ENCODE measurements at places on chromosomes 7 and 10. TPM values are rescaled to one million over a fixed set of nuclear protein-coding genes. Genes with fewer than 3 reads are reported as not detected.
A peak's percentile ranks its signal among the peaks of the same experiment; 100 is the strongest.

DNA sequence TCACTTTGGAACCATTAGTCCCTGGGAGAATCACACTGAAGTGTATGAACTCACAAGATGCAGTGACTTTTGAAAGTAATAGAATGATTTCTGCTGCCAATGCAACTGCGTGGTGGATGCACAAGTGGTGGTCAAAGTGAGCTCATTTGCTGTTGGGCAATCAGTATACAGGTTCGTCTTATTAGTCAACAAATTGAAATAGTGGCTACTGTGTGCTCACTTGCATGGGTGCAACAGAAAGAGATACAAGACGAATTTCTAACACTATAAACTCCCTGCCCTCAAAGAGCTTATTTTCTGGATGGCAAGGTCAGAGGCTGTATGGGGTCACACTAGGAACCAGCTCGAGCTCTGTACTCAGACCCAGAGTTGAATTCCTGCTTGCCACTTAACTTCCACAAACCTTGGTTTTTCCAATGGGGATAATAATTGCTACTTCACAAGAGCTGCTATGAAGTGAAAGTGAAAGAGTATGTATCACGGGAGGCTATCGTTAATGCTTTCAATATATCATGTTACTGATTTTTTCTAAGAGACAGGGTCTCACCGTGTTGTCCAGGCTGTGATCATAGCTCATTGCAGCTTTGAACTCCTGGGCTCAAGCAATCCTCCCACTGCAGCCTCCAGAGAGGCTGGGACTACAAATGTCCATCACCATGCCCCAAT, 8.3 kb upstream of the BCL7B start:
- no peak for DNase-seq

Gene CTAGE4
- 9.8 TPM for total RNA-seq

Gene LBX1
- total RNA-seq = not detected

DNA sequence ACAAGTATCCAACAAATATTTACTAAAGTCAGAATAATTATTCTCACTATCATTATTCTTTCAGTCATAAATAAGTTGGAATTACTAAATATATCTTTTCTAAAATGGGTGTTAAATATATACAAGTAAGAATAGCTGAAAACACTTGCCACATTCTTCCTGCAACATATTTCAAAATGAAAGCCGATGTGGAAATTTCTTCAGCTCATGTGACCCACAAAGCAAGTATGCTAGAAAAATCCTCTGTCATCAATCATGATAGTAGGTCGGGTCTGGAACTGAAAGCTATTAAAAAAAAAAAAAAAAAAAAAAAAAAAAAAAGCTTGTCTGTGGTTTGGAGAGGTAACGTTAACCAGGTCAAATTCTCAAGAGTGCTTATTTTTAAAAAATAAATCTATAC, 344.7 kb downstream of the NEBL start:
- DNase-seq = no peak

DNA sequence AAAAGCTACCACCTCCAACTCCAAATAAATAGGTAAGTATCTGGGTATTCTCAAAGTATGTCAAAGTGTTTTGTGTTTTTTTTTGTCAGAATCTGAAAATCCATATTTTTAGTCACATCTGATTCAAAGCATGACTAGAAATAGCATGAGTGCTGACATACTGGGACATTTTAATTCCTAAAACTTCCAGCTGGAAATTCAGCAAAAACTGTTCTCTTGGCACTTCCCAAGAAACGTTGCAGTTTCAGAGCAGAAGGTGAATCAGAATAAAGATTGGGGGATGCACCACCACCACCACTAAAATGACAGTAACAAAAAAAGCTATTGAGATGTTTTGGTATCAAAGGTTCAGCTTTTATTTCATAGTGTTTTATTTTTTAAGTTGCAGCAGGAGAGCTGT, 724.6 kb upstream of the CELF2 start:
- no peak for DNase-seq

GRCh38 chr10:97675222-97675621, 11.8 kb downstream of the AVPI1 start:
- DNase-seq = no peak

DNA sequence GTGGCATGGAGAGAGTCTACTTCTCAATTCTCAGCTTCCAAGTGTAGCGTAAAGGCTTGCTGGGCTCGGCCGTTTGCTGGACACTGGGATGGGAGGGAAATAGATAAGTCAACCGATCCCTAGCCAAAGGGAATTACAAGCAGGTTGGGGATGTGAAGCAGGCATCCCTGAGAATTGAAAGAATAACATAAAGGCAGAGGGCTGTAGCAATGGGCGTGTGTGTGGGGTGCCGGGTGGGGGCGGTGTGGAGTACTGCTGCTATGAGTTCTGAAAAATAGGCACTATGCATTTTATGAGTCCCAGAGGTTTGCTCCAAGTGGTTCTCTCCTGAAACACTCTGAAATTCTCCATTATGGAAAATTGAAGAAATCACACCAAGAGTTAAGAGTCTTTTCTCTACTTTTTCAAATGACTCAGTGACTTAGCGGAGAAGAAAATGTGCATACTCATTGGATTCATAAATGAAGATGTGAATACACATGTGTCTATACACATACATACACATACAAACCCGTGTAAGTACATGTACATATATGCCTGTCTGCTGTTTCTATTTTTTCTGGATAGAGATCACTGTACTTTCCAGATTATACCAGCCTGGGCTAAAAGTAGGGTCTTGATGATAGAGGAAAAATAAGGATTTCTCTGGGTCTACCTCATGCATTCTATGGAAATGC, 65.4 kb downstream of the ADRA2A start:
- DNase-seq = no peak

Gene FAM241B
- total RNA-seq = 18.6 TPM

DNA sequence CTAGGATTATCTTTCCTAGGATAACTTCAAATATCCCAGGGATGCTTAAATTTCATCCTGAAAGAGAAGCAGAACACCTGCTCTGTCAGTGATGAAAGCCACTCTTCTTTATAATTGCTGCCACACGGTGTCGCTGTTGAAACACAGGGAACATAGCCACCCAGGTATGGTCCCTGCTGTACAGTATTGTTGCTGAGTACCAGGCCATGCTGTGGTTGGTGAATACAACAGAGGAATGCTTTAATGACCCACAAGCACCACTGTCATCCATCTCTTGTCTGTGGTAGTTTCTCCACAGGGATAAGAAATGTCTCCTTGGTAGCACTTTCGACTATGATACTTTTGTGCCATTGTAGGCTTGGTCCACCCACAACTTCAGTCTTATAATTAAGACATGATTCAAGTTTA, 70.6 kb upstream of the STARD3NL start:
- DNase-seq = peak; percentile 88

Gene NRAP
- not detected for total RNA-seq

GRCh38 chr10:94890264-94891022, 48.0 kb upstream of the CYP2C9 start:
- DNase-seq = no peak

DNA sequence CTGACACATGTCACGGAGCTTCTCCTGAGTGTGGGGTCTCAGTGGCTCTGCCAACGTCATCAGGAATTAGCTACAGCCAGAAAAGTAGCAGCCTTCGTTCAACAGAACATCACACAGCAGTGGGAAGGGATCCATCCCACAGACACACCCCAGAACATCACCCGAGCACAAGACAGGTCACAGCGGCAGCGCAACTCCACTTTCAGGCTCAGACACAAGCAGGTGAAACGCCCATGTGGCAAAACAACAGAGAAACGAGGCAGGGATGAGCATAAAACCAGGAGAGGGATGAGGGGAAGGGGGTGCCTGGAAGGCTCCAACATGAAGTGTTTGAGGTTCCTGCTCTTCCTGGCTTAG, 44.8 kb downstream of the CAMK2B start:
- peak; percentile 31 for DNase-seq

Measured in H1 (cell line).